Stomach (tissue), 19 donors: ENCODE measurements at places on chromosomes 1 and 21. TPM values are rescaled to one million over a fixed set of nuclear protein-coding genes. Genes with fewer than 3 reads are reported as not detected.

DNA sequence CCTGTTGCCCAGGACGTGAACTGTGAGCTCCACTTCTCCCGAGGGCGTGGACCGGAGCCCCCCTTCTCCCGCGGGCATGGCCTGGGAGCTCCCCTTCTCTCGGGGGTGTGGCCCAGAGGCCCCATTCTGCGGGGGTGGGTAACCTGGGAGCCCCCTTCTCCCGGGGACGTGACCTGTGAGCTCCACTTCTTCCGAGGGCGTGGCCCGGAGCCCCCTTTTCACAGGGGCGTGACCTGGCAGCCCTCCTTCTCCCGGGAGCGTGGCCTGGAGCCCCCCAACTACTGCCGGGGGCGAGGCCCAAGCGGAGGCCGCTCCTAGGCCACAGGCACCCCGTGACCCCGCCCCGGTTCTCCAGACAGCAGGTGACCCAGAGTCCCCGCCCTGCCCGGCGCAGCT, 320 bp downstream of the C1orf174 start:
- H3K4me1 ChIP-seq, result peaks cover 50% of the 10 kb centered on the region
- no peak for DNase-seq
- no peaks in the 10 kb centered on the region for H3K27me3 ChIP-seq
- peaks cover 6% of the 10 kb centered on the region for H3K36me3 ChIP-seq

The CD1E gene
- not detected for total RNA-seq

The BATF3 gene
- 1.1 TPM for total RNA-seq

The NFIA gene
- 16.8 TPM for total RNA-seq

The MROH9 gene
- not detected for total RNA-seq

- DNase-seq, result peak; percentile 16
- no peak overlapping the region for H3K27ac ChIP-seq
- H3K4me1 ChIP-seq, result peaks cover 7% of the 10 kb centered on the region
- H3K36me3 ChIP-seq, result no peaks in the 10 kb centered on the region
- no peaks in the 10 kb centered on the region for H3K27me3 ChIP-seq
These were observed 183.6 kb upstream of the KIAA0040 start for GRCh38 chr1:175376194-175376593.

- H3K27me3 ChIP-seq, result no peaks in the 10 kb centered on the region
- DNase-seq, result no peak
- H3K27ac ChIP-seq, result no peak overlapping the region
These were observed 40.5 kb upstream of the RALGPS2 start for GRCh38 chr1:178684542-178685000.

- peak; percentile 67 for DNase-seq
- H3K36me3 ChIP-seq, result peaks cover 32% of the 10 kb centered on the region
- H3K4me1 ChIP-seq, result peaks cover 57% of the 10 kb centered on the region
- H3K4me3 ChIP-seq, result peak overlapping the region; percentile 82
- H3K27me3 ChIP-seq, result no peaks in the 10 kb centered on the region
- peak overlapping the region; percentile 99 for H3K27ac ChIP-seq
These were observed 431 bp downstream of the CLCN6 start for GRCh38 chr1:11806307-11806936.

The TMEM82 gene
- total RNA-seq, result 4.9 TPM

- no peaks in the 10 kb centered on the region for H3K27me3 ChIP-seq
- H3K4me3 ChIP-seq, result no peak overlapping the region
- no peaks in the 10 kb centered on the region for H3K4me1 ChIP-seq
- H3K27ac ChIP-seq, result no peak overlapping the region
- H3K36me3 ChIP-seq, result peaks cover 53% of the 10 kb centered on the region
These were observed 76.6 kb downstream of the SDCCAG8 start for GRCh38 chr1:243332440-243332839.

The MED8 gene
- 29.6 TPM for total RNA-seq

GRCh38 chr1:171292799-171293198, 21.2 kb upstream of the FMO4 start:
- DNase-seq, result no peak
- no peak overlapping the region for H3K27ac ChIP-seq
- no peaks in the 10 kb centered on the region for H3K36me3 ChIP-seq
- no peaks in the 10 kb centered on the region for H3K4me1 ChIP-seq
- H3K4me3 ChIP-seq, result no peak overlapping the region

DNA sequence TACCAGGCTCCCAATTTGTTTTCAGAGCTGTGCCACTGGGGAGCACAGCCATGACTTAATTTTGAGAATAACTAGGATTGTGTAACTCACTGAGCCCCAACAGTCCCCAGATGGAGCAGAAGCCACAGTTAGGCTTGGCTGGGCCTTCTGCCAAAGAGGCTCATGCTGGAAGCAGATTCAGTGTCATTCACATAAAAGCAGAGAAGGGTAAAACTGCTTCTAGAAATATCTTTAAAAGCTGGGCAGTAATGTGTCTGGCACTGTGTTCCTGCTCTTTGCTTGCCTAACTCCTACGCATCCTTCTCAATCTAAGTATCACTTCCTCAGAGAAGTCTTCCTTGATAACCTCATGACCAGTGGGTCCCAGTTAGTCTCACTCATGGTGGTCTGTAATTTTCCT, 20.3 kb downstream of the STK40 start:
- H3K27ac ChIP-seq, result no peak overlapping the region
- no peak overlapping the region for H3K4me3 ChIP-seq
- H3K27me3 ChIP-seq, result no peaks in the 10 kb centered on the region

DNA sequence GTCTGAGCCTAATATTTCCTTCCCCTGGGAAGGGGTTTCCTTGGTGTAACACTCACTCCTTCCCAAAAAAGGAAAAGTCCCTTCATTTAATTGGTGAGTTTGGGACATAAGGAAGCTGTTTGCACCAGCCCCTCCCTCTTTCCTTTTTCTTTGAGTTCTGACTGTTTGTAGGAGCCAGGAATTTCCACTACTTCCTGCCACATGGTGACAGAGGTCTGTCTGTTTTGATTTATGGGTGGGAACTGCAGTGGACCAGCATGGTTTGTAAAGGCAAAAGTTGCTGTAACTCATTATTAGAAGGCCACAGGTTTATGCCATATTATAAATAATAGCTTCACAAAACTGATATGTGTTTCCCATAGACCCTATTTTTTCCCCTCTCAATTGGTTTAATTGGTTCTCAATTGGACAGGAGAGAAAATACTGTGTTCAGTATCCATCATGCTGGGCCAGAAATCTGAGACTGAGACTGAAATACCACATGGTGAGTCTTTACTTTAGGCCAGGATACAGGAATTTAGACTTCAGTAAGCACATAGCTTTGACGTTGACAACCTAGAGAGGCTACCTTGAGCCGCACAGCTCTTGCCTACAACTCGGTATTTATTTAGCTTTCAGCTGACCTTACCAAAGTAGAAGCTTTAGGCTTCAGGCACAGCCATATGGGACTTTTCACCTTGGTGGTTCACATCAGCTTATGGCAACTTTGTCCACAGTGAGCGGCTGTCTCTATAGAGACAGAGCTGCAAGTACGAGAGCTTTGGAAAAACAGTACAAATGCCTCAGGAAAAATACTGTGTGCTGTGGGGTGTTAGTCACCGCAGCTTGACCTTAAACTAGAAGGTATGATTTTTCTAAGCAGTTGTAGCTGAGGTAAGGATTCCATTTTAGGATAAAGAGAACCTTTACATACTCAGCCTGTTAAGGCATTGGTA, 40.0 kb upstream of the RGS7 start:
- H3K36me3 ChIP-seq, result no peaks in the 10 kb centered on the region
- H3K27ac ChIP-seq, result no peak overlapping the region
- no peak for DNase-seq
- H3K4me3 ChIP-seq, result no peak overlapping the region

GRCh38 chr1:168141871-168142385, 5.2 kb upstream of the GPR161 start:
- H3K36me3 ChIP-seq, result no peaks in the 10 kb centered on the region
- H3K27ac ChIP-seq, result no peak overlapping the region
- no peak for DNase-seq
- H3K4me3 ChIP-seq, result no peak overlapping the region

DNA sequence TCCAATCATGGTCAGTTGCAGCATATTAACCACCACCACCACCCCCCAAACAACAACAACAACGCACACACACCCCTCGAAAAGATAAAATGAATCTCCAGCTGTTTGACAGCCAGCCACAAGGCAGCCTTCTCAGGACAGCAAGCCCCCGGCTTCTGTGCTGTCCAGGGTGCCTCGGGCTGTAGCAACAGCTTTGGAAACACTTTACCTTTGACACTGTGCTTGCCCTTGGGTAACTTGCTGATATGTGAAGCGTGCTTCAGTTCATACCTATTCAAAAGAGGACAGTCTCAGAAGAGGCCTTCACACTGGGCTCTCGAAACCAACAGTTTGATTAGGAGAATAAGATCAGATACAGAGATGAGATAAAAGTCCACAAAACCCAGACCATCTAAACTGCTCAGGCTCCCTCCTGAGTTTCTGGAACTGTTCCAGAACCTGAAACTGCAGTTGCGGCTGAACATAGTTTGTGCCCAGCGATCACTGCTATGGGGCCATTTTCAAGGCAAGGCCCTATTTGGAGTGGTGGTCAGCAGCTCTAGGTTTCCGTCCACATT, 44.9 kb downstream of the PARP1 start:
- no peaks in the 10 kb centered on the region for H3K27me3 ChIP-seq
- H3K36me3 ChIP-seq, result peaks cover 100% of the 10 kb centered on the region
- no peaks in the 10 kb centered on the region for H3K4me1 ChIP-seq
- DNase-seq, result no peak

The KIAA1614 gene
- total RNA-seq, result 1.2 TPM

The TMIGD3 gene
- 7.6 TPM for total RNA-seq

DNA sequence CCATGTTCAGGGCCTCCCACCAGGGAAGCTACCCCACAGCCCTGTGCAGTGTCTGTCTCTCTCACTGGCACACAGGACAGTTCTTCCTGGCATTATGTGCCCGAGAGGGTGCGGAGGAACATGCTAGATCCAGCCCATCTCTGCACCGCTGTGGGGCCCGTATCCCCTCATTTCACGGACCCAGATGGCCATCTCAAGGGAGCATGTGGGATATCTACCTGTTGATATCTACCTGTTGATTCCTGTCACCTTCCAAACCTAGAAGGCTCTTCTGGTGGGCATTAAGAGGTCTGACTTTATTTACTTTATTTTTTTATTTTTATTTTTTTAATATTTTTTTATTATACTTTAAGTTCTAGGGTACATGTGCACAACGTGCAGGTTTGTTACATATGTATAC, 11.7 kb downstream of the PIK3CD start:
- no peaks in the 10 kb centered on the region for H3K27me3 ChIP-seq
- H3K4me1 ChIP-seq, result no peaks in the 10 kb centered on the region
- DNase-seq, result no peak
- no peak overlapping the region for H3K4me3 ChIP-seq
- H3K27ac ChIP-seq, result no peak overlapping the region

GRCh38 chr1:154837672-154838171, 32.4 kb downstream of the KCNN3 start:
- H3K36me3 ChIP-seq, result no peaks in the 10 kb centered on the region
- DNase-seq, result peak; percentile 65
- H3K27me3 ChIP-seq, result peaks cover 23% of the 10 kb centered on the region

DNA sequence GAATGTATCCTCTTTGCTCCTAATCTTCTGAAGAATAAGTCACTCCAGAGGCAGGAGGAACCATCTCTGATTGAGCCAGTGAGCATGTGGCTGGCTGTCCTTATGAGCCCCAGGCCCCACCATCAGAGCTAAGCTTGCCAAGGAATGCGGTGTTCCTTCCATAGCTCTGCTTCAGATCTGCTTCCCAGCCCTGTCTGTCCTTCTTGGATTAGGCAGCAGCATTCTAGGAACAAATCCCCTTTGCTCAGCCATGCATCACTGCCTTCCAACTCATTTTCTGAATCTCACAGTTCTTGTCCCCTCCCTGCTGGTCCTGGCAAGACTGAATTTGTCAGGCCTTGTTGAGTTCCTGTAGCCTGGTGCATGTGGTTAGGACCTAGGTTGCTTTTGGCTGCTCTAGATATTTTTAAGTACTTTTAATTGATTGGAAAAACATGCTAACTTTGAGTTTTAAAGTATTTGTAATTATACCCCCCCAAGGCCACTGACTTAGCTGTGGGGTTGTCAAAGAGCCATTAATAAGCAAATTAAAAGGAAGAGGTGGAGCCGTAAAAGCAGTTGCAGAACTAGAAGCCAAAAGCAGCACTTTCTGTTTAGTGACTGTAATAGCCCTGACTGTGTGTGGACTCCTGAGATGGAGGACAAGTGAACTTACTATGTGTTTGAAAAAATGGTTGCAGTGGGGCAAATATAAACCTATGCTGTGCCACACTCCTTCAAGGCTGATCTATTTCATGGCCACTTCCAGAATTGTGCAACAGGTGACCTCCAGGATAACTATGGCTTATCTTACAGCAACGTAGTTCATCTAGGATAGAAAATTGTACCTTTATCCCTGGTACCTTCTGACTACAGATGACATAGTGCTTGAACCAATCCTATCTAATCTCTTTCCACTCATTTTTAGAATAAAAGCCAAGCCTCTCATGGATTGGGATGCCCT, 61.3 kb upstream of the BACH1 start:
- no peak for DNase-seq
- no peak overlapping the region for H3K4me3 ChIP-seq
- no peaks in the 10 kb centered on the region for H3K27me3 ChIP-seq
- H3K27ac ChIP-seq, result peak overlapping the region; percentile 56

The SFN gene
- 78.1 TPM for total RNA-seq

DNA sequence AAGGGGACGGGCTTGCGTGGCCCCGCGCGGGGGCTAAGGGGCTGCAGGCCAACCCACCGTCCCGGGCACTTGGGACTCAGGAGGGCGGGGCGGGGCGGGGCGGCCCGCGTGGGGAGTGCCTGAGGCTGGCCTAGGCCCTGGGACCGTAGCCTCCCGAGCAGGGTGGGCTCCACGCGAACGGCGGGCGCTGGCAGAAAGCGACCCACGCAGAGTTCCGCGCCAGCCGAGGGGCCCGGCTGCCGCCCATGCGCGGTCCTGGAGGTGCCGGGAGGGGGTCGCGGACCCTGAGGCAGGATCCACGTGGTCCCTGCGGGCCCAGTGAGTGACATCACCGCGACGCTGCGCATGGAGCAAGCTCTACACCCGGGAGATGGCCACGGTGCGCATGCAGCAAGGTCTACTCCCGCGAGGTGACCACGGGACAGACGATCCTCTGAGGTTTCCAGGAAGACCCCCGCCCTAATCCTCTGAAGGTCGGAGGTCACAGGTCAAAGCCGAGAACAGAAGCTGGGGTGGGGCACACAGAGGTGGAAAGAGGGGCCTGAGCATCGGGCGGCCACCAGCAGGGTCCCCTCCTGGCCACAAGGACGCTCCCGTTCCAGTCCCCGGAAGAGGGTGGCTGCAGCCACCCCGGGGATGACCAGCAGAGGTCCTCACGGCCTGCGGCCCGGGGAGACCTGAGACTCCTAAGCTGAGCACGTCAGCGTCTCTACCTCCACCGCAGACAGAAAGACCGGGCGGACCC, 13.5 kb upstream of the SLC19A1 start:
- H3K36me3 ChIP-seq, result no peaks in the 10 kb centered on the region
- peak; percentile 89 for DNase-seq
- peaks cover 37% of the 10 kb centered on the region for H3K27me3 ChIP-seq
- H3K27ac ChIP-seq, result peak overlapping the region; percentile 94

GRCh38 chr1:112625696-112626095, 6.1 kb downstream of the CAPZA1 start:
- H3K27ac ChIP-seq, result no peak overlapping the region
- DNase-seq, result peak; percentile 16
- H3K36me3 ChIP-seq, result no peaks in the 10 kb centered on the region
- H3K4me1 ChIP-seq, result peaks cover 23% of the 10 kb centered on the region
- H3K4me3 ChIP-seq, result no peak overlapping the region
